ENCODE measurements at places on chromosomes 11 and 22.
A peak's percentile ranks its signal among the peaks of the same experiment; 100 is the strongest.

DNA sequence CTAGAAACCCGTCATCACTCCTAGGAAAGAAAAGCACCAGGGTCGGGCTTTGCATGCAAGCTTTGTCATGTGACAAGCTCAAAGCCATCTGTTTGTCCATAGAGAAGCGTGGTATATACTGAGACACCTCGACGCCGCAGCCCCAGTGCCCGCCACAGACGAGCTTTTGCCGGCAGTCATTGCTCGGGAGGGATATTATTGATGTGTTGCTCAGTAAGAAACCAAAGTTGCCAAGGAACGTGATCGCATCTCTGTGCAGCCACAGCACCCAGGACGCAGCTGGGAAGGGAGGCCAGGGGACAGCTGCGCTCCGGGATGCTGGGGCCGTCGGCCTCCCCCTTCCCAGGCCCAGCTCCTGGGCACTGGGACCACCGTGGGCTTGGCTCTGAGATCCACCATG lies 89.5 kb upstream of the KCNQ1OT1 start:
- DNase-seq, result no peak

GRCh38 chr22:40462195-40462984 lies 92.0 kb downstream of the SGSM3 start:
- DNase-seq, result no peak

- no peak for DNase-seq
Measured at GRCh38 chr11:16827139-16827538, 88.7 kb downstream of the C11orf58 start.

GRCh38 chr11:31303644-31304180 lies 65.8 kb downstream of the DCDC1 start:
- DNase-seq, result no peak

- DNase-seq, result no peak
Measured at GRCh38 chr11:12285811-12286222, 91.6 kb upstream of the PARVA start.

- no peak for DNase-seq
Measured at GRCh38 chr22:30880847-30881246, 87.7 kb downstream of the MORC2 start.

- no peak for DNase-seq
Measured at GRCh38 chr11:99522467-99523173, 501.9 kb downstream of the CNTN5 start.

- peak; percentile 16 for DNase-seq
Measured at GRCh38 chr22:40002935-40003715, 8.4 kb downstream of the FAM83F start.

DNA sequence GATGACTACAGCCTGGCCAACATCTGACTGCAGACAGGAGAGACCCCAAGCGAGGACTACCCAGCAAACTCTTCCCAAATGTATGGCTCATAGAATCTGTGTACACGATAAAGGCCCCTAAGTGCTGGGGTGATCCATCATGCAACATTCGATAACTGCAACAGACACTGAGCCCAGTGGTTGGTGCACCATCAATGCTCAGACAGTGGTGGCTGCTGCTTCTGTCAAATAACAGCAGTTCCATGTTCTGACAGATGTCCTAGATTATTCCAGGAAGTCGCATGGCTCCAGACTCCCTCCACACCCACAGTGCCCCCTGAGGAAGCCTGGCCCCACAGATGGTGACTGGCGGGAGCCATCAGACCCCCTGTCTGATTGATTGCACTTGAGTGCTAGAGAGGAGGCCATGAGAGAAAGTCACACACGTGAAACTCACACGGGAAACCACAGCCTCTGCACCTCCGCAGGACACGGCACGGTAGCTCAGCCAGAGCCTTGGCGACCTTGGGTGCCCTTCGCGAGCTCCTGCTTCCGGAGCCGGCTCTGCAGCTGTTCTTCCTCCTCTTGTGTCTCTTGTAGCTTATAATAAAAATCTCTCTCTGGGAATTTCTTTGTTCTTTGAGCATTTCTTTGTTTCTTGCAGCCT lies 1155.9 kb downstream of the TBC1D22A start:
- no peak for DNase-seq

- no peak for DNase-seq
Measured at GRCh38 chr11:75562836-75563484, 907 bp downstream of the SERPINH1 start.

DNA sequence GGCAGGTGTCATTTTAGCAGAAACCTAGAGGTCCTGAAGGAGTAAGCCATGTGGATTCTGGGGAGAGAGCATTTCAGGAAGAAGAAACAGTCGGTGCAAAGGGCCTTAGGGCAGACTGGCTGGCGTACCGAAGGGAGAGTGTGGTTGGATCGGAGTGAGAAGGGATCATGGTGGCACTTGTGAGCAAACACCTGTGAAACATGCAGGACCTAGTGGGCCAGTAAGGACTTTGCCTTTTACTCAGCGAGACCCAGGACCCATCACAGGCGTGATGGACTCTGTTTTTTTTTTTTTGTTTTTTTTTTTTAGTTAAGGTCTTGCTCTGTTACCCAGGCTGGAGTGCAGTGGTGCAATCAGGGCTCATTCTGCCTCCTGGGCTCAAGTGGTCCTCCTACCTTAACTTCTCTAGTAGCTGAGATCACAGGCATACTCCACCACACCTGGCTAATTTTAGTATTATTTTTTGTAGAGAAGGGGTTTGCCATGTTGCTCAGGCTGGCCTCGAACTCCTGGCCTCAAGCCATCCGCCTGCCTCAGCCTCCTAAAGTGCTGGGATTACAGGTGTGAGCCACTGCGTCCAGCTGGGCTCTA lies 3.5 kb upstream of the TSGA10IP start:
- no peak for DNase-seq

- no peak for DNase-seq
Measured at GRCh38 chr11:106706355-106706754, 311.9 kb downstream of the GUCY1A2 start.

GRCh38 chr11:46122945-46123715 lies 1.9 kb upstream of the PHF21A start:
- no peak for DNase-seq

DNA sequence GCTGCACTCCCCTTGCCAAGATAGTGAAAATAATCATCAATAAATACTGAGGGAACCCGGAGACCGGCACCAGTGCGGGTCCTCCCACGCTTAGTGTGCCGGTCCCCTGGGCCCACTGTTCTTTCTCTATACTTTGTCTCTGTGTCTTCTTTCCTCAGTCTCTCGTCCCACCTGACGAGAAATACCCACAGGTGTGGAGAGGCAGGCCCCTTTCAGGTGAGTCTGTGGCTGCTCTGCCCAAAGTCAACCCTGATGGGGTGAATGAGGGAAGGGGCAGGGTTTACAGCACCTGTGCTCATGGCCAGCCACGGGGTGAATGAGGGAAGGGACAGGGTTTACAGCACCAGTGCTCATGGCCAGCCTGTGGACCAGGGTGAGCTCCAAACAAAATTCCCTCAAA lies 4.7 kb downstream of the BET1L start:
- no peak for DNase-seq

DNA sequence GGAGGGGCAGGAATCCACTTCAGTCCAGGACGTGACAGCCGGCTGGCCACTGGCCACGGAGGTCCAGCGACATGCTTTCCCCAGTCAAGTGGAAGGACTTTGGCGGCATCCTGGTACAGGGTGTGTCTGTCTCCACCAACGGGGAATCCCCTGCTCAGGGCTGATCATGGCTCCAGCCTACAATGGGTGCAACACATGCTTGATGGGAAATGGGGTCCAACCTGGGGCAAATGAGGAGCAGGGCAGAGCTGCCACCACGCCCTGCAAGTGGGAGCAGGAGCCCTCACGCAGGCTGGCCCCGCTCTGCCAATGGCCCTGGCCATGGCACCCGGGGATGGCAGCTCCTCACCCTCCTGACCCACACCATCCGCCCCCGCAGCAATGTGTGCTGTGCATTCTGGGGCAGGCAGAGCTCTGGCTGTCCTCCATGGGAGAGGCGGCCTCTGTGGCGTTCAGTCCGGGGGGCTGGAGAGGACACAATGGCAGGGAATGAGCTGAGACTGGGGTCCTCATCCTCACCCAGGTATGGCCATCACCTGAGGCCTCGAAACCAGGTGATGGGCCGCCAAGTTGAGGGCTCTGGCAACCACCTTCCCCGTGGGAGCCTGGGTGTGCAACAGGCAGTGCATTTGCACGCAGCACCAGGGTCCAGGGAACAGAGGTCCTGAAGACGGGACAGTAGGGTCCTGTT lies 5.8 kb upstream of the SEPTIN5 start:
- DNase-seq, result no peak

- no peak for DNase-seq
Measured at GRCh38 chr11:33060271-33060670, 20.9 kb downstream of the TCP11L1 start.

DNA sequence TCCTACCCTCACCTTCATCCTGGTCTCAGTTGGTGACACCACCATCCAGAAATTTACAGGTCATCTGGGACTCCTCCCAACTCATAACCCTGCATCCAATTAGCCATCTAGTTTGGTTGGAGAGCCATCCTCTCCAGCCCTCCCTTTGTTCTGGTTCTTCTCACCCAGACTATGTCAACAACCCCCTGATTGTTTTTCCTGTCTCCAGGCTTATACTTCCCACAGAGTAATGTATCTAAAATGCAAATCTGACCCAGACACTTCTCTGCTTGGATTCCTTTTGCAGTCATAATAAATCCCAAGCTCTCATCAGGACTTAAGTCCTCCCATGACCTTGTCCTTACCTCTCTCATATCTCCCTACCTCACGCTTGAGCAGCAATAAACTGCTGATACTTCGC lies 3.0 kb downstream of the TTC12 start:
- no peak for DNase-seq

DNA sequence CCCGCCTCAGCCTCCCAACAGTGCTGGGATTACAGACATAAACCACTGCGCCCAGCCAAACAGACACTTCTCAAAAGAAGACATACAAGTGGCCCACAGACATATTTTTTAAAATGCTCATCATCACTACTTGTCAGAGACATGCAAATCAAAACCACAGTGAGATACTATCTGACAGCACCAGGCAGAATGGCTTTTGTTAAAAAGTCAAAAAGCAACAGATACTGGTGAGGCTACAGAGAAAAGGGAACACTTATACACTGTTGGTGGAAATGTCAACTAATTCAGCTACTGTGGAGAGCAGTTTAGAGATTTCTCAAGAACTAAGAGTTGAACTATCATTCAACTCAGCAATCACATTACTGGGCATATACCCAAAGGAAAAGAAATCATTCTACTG lies 67.0 kb downstream of the ARHGAP20 start:
- DNase-seq, result no peak

DNA sequence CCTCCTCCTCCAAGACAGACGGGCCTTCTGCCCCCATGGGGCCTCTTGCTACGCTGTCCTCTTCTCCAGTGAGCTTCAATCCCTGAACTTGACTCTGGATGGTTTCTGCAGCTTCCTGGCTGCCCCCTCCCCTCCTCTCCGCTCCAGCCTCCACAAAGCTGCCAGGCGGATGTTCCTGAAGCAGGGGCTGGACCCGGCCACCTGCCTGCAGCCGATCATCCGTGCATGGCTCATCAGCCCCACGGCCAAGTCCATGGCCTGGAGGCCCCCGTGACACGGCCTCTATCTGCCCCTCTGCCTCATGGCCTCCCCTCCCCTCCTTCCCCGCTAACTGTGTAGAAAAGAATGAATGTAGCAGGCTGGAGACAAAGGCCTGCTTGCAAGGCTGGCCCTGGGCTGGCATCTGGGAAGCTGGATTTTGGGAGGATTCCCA lies 6.8 kb upstream of the SUN2 start:
- no peak for DNase-seq

- DNase-seq, result no peak
Measured at GRCh38 chr11:13965337-13965736, 2.8 kb downstream of the SPON1 start.

DNA sequence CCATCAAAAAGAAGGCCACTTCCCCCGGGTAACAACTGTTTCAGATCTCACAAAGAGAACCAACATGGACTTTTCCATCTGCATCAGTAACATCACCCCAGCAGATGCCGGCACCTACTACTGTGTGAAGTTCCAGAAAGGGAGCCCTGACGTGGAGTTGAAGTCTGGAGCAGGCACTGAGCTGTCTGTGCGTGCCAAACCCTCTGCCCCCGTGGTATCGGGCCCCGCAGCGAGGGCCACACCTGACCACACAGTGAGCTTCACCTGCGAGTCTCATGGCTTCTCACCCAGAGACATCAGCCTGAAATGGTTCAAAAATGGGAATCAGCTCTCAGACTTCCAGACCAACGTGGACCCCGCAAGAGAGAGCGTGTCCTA lies 3.7 kb downstream of the SEC14L6 start:
- no peak for DNase-seq

DNA sequence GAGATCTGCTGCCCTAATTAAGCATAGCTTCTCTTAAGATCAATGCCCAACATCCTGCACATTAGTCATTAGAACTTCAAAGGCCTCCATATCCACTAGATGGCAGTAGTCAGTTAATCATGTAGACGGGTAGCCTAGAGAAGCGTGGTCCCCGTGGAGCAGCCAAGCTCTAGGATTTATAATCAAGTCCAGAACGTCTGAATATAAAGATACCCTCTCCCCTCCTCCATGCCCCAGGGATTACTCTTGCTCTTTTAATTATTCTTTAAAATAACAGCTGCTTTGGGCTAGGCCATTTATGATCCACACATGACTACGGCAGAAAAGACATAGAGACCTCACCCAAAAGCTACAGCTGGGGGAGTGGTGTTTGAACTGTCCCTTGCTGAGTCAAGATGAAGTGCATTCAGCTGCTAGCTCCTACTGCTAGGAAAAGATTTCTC lies 327.6 kb upstream of the PLET1 start:
- DNase-seq, result peak; percentile 89

GRCh38 chr22:41288245-41288946 lies 2.4 kb upstream of the RANGAP1 start:
- DNase-seq, result no peak

DNA sequence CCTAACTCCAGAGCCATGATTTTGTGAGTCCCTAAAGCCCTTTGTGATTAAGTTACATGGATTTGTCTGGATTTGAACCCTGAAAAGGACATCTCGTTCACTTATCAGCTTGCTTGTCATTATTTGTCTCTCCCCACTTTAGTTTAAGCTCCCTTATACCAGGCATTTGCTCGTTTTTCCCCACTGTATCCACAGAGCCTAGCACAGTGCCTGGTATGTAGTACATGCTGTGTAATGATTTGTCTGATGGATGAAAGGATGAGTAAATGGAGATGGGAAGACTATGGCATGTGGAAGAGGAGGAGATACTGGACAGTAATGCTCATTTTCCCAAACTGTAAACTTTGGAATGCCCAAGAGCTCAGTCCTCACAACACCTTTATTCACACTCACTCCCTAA lies 9.2 kb upstream of the MCHR1 start:
- DNase-seq, result no peak

DNA sequence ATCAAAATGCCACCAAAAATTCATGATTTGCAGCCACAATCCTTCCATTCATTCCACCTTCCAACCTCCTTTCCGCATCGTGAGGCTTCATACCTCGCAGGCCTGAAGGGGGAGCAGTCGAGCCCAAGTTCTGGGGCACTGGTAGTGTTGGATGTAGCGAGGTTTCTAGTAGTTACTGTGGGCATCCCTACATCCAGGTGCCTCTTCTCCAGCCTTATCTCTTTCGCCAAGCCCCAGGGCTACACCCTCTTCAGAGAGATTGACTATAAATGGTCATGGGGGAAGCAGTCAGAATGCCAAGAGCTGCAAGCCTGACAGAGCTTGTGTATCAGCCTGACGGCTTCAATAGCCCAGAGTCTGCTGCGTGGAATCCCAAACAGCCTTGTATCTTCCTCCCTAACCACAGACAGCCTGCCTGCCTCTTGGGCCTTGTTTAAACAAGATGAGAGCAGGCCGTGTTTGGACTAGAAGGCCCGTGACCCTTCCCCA lies 28.9 kb downstream of the CLMP start:
- no peak for DNase-seq

Measured in NCI-H1092 (cell line).